ENCODE measurements at places on chromosomes 3 and 15.

- DNase-seq = no peak
Observed at GRCh38 chr3:123807820-123808219, 76.3 kb downstream of the MYLK start.

DNA sequence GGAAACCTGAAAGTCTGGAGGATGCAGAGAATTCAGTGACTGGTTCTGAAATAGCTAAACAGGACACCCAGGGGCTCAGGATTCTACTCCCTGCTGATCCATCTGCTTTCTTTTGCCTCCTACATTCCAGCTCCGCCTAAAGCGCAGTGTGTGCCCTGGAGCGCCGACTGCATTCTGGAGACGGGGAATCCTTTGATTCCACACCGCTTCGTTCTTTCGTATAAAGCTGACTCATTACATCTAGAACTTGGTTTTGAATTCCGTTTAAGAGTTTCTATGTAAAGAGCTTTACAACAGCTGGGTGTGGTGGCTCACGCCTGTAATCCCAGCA, 61.8 kb downstream of the SENP2 start:
- no peak for DNase-seq

DNA sequence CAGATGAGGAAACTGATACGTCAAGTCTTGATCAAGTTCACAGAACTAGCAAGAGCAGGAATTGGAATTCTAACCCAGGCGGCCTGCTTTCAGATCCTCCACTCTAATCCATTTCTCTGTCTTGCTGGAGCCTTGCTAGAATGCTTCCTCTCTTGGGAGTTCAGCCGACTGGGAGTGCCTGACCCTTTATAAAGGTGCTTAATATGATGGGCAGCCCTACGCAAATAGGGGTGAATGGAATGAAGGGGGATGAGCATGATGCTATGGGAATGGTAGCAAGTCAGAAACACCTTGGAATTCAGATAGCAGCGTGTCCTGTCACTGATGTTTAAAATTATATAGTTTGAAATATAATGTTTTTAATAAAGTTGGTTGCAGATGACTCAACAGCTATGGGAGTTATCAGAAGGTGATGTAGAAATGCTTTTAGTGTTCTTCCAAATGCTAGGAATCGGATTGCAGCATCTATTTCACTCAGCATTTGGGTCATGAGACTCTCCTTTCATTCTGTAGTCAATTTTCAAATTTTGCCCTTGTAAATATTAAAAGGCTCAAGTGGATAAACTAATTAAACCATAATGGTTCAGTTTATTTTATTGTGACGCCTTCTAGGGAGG, 150.7 kb downstream of the FNDC3B start:
- DNase-seq = no peak

DNA sequence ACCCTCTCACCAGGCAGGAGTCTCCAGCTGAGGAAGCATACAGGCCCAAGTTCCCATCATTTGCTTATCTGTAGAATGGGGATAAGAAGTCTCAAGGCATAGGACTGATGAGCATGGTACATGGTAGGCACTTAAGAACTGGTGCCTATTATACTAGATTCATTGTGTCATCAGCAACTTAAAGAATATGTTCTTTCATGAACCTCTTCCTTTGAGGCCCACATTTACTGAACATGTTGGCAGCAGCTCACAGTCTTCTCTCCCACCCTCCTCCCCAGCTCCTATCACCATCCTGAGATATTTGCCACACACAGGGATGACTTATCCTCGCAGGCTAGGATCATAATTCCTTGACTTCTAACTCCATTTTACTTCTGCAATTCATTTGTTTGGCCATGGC, 142.5 kb downstream of the PDE8A start:
- DNase-seq = no peak

DNA sequence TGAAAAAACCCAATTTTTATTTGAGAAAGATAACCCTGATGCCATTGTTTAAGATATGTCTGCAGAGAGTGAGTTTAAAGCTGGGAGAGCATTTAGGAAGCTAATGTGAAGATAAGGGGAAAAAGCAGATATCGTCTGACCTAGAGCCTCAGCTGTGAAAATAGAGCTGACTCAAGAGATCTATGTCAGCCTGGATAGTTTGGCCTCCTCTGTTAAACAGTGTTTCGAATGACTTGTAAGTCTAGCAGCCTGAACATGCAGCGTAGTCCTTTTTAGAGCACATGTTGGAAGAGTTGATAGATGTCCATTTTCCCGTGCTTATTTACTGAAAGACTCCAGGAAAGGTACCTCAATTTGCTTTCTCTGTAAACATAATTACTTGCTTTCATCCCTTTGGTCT, 48.1 kb downstream of the ALCAM start:
- no peak for DNase-seq

GRCh38 chr3:55185380-55185779, 257.5 kb upstream of the LRTM1 start:
- no peak for DNase-seq

GRCh38 chr3:65130782-65131181, 443.0 kb upstream of the ADAMTS9 start:
- no peak for DNase-seq

- no peak for DNase-seq
Observed at GRCh38 chr15:42914728-42915497, 5.7 kb downstream of the TTBK2 start.
